ENCODE measurements at places on chromosomes 7 and 10.

DNA sequence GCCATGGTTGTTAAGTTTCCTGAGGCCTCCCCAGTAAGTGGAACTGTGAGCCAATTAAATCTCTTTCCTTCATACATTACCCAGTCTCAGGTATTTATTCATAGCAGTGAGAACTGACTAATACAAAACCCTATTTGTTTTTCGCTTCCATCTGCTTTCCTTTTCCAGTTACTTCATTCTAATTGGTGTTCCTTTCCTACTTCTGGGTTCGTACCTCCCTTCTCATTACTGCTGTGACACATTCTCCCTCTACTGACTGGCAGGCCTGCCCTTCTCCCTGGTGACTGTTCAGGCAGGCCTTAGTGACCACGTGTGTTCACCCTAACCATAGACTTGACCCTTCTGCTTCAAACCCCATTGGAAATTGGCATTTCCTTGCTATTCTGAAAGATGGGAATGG, 37.7 kb downstream of the MTURN start:
- no peak for DNase-seq

- DNase-seq, result no peak
These were observed 40.8 kb downstream of the RBM20 start for GRCh38 chr10:110684800-110685446.

DNA sequence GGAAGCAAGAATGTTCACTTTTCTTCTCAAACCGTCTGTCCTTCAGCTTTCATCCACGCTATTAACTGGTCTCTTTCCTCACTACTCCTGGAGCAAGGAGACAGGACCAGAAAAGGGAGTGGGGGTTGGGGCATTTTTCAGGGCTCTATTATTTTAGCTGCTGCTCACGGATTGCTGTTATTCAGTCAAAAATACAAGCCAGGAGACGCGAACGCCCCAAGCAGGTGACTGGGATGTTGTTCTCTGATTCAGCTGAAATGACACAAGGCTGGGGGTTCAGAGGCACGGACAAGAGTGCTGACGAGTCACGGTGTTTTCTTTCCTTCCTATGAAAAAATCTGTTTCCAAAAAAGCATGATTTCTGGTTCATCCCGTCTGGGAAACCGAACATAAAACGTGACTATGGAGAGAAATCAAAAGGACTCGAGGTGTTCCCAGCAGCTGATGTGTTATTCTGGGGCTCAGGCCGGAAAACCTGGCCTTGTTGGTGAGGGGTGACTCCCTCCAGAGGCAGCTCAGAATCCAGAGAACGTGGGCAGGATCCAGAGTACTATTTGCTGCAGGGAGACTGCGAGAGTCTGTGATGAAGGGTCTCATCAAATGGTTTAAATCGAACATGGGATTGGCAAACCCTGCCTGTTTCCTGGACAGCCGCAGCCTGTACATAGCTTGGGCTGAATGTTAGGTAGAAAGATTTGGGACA, 3.5 kb upstream of the INHBA start:
- DNase-seq, result no peak

GRCh38 chr10:132535065-132535651, 2.4 kb upstream of the INPP5A start:
- DNase-seq, result no peak

GRCh38 chr10:112953174-112954159, 3.4 kb downstream of the TCF7L2 start:
- DNase-seq, result no peak

DNA sequence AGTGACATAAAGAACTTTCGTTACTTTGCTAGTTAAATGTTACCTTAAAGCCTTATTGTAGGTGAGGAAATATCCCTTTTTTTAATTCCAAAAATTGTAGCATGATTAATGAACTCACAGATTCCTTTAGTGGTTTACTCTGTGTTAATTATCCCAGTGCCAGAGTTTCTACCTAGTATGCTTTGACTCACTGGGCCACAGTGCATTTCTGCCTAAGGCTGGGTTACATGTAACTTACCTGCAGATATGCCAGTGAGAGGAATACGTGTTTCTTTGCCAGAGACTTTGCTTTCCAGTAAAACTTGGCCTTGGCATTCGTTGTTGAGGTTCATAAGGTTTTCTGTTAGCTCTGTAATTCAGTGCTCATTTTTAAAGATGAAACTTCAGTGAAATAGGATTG, 380.8 kb upstream of the LRGUK start:
- DNase-seq, result no peak

- DNase-seq, result no peak
These were observed 35.4 kb upstream of the FAM133B start for GRCh38 chr7:92625617-92626016.

DNA sequence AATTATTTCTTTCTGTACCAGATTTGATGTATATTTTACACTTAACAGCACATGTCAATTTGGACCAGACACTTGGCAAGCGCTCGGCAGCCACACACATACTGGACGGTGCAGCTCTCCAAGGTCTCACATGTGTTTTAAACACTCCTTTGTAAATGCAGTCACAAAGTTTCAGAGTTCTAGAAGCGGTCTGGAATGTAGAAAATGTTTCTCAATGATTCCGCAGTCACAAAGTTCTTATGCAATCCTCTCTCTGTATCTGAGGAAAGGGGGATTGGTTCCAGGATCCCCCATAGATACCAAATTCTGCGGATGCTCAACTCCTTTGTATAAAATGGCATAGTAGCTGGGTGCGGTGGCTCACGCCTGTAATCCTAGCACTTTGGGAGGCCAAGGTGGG, 253.0 kb upstream of the GRB10 start:
- no peak for DNase-seq

GRCh38 chr10:29555091-29555745, 79.6 kb downstream of the SVIL start:
- no peak for DNase-seq

- DNase-seq, result no peak
These were observed 7.8 kb upstream of the COMMD3 start for GRCh38 chr10:22308390-22308789.

DNA sequence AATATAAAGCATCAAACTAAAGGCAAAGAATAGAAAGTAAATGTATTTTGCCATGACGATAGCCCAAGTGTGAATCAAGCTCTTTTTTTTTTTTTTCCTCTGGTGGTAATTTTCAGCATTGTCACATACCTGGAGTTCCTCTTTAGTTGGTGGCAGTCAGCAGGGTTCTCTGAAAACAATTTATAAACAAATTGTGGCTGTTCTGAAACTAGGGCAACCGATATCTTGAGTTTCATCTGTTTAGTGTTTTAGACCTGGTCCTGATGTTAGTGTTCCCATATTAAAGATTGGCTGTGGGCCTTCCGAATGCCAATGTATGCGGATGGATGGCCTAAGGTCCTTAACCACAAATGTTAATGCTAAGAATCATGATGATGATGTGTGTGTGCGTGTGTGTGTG, 713.1 kb downstream of the GATA3 start:
- no peak for DNase-seq

DNA sequence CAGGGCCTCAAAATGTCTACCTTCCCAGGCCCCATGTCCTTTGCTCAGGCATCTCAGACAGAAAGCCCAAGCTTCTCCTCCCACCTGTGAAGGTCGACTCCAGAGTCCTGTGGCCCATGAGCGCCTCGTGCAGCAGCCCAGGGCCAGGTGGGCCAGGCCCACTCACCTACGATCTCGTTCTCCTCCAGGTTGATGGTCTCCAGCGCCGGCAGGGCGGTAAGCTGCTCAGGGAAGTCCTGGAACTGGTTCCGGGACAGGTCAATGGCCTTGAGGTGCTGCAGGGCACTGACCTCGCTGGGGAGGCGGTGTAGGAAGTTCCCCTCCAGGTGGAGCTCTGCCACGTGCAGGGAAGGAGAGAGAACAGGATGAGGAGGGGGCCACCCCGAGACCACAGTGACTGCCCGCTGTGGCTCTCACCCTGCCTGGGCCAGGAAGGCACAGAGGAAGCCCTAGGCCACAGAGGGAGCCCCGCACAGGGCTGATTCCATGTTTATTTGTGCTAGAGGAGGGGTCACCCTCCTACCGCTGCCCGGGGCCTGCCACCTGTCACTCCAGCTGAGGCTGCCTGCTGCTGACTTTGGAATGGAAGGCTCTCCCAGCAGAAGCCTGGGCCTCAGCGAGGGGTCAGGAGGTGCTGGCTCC, 40.0 kb upstream of the NPFFR1 start:
- DNase-seq, result no peak

DNA sequence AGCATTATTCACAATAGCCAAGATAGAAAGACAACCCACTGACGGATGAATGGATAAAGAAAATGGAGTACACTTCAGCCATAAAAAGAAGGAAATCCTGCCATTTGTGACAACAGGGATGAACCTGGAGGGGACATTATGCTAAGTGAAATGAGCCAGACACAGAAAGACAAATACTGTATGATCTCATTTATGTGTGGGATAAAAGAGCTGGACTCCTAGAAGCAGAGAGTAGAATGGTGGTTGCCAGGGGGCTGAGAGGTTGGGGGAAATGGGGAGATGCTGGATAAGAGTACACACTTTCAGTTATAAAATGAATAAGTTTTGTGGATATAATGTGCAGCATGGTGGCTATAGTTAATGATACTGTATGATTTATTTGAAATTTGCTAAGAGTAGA, 124.4 kb downstream of the SEC23IP start:
- DNase-seq, result no peak

DNA sequence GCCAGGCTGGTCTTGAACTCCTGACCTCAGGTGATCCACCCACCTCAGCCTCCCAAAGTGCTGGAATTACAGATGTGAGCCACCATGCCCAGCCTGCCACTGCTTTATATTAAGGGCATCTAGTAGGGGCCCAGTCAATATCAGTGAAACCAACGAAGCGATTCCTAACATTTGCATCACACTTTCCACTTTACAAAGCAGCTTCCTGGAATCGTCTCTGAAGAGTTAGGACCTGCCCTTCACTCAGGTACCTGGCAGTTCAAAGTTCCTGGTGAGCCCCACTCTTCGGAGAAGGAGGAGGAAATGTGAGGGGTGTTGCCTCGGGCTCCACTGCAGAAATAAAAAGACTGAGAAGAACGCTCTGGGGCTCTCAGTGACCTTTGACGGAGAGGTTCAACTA, 31.1 kb upstream of the EZH2 start:
- DNase-seq, result no peak

GRCh38 chr10:62626817-62627216, 177.7 kb upstream of the ADO start:
- no peak for DNase-seq

DNA sequence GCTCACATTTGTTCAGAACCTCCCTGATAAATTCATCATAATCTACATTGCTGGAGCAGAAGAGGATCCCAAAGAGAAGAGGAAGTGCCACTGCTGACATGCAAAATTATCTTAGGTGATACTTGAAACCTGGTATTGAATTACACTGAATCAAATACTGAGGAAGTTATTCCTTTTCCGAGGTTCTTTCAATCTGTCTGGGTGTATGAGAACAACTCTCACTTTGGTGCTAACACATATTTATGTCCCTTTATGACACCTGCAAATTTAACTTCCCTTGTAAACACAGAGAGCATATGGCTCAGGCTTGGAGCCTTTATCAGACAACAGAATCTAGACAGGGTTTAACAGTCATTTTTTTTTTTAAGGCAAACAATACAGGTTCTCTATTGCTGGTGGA, 131.4 kb downstream of the SRPK2 start:
- no peak for DNase-seq

DNA sequence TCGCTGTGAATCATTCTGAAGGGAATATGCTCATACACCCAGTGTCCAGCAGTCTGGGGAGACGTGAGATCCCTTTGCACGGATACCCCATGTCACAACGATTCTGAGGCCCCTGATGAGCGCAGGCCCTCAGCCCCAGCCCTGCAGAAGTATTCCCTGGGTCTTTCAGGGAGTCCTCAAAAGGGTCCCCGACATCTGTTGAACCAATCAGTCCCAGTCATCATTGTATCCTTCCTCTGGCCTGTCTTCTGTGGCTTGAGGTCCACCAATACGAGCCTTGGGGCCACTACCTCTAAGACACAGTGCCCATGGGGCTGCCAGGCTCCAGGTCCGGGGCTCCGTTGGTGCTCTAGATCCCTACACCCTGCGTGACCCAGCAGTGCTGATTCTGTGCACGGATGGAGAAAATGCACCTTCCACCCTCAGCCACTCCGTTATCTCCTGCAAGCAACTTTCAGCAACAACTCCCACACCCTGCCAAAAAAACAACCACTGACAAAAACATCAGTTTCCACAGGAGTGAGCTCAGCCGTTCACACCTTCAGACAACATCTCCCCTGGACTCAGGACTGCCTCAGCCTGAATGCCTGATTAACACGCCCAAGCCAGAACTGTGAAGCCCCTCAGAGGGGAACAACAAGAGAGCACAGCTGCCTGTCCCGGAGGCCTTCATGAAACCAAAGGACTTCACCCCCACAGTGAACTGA, 46.9 kb upstream of the KDM7A start:
- DNase-seq, result no peak

DNA sequence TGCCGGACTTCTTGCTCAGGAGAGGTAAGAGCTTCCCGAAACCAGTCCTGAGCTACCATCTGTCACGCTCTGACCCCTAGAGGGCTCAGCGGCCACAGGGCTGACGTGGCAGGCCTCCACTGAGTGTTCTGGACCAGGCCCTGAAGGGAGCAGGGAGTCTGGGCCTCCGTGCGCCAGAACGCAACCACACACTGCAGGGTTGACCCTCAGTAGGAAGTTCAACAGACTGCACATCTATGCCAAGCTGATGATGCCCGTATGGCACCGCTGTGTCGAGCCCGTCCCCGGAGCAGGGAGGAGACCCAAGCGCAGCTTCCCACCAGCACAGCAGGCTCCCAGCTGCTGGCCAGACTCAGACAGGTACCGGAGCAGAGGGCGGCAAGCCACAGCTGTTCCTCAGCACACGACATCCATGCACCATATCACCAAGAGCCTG, 39.2 kb downstream of the CAMK2B start:
- no peak for DNase-seq

- no peak for DNase-seq
These were observed at the start of gene ADCYAP1R1 for GRCh38 chr7:31051598-31052486. Gene ADCYAP1R1 (plus strand): TSS chr7:31052308. CDS start chr7:31063265, 10,957 bp downstream.

GRCh38 chr10:98378722-98379121, 36.3 kb downstream of the PYROXD2 start:
- DNase-seq, result no peak

GRCh38 chr10:30155401-30155800, 96.0 kb upstream of the JCAD start:
- DNase-seq, result no peak

- no peak for DNase-seq
These were observed 10.5 kb downstream of the DDX56 start for GRCh38 chr7:44563171-44563679.

DNA sequence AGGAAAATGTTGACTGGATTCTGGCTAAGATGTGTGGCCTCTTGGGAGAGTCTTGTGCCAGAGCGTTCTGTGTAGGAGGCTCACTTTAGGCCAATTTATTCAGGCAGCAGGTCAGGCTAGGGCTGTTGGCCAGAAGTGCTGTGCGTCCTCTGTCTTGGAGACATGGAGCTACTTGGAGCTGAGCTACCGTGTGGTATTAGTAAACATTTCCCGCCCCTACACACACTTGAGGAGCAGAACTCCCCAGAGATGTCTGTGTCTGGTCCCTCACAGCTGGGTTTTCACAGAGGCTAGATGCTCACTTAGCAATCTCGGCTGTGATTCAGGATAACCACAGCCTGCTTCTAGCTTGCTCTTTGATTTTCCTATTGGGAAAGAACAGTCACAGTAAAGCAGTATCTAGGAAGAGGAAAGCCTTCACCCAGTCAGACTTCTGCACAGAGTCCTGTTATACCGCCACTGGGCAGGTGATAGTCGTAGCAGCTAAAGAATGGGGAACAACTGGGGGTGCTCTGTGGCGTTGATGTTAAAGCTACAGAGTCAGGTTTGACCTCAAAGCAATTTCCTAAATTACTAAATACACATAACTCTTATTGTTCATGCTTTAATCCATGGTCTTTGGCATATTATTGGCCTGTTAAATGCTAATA, 86.7 kb downstream of the MDFIC start:
- no peak for DNase-seq

- DNase-seq, result no peak
These were observed 606.5 kb upstream of the MGMT start for GRCh38 chr10:128860574-128860973.

Measured in stimulated activated CD8-positive, alpha-beta memory T cell treated with anti-CD3 and anti-CD28 coated beads, Interleukin-15, amount 100 ng/mL, for 24 hours (primary cell).